Activated naive CD4-positive, alpha-beta T cell (primary cell): ENCODE measurements at places on chromosomes 5 and 9.

DNA sequence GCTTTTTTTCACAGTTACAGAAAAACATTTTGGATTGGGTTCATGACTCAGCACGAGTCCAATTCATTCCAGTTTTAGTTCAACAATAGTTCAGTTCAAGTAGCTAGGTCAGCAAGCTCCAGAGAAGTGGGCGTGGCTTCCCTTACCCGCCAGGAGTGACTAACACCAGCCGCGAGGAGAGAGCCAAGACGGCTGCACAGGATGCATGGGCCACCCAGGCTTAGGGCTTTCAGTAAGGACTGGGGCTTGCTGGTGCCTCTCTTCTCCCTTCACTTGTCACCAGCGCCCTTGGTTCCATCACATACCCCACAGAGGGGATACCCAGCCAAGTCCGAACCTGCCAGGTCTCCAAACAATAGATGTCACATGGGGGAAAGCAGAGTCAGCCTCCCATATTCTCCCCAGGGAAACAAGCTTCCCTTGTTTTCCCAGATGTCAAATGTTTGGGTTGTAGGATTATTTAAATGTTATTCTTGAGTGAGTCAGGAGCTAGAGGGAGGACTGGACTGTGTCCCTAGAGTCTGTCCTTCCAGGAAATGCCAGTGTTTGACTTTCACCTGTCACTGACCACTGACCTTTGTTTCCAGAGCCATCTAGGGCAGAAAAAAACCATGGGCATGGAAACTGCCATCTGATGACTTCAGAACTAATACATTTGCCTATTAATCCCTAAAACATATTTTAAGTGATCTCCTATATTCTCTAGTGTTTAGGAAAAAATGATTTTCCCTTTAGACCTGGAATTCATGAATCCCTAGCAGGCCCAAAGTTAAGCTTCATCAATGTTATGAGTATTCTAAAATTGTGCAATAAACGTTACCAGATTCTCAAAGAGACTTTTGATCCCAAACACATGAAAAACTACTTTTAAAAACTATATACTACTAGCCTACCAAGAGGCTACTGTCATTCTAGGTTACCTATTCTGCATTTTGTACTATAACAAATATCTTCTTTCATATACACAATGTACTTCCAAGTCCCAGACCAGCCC, 51.9 kb downstream of the NIPAL4 start:
- no peak for DNase-seq

GRCh38 chr9:31119890-31120454, 1264.5 kb upstream of the ACO1 start:
- no peak for DNase-seq

DNA sequence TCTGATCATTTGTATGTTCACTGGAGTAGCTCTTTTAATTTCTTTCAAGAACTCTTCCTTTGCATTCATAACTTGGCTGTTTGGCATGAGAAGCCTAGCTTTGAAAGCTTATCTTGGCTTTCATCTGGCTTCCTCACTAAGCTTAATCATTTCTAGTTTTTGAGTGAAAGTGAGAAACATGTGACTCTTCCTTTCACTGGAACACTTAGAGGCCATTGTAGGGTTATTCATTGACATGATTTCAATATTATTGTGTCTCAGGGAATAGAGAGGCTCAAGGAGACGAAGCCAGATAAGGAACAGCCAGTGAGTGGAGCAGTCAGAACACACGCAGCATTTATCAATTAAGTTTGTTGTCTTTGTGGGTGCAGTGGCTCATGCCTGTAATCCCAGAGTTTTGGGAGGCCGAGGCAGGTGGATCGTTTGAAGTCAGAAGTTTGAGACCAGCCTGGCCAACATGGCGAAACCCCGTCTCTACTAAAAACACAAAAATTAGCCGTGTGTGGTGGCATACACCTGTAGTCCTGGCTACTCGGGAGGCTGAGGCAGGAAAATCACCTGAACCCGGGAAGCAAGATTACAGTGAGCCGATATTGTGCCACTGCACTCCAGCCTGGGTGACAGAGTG, 98.3 kb downstream of the UGCG start:
- DNase-seq: no peak

- DNase-seq: no peak
Measured at GRCh38 chr5:6452622-6453504, 4.2 kb downstream of the UBE2QL1 start.

- no peak for DNase-seq
Measured at GRCh38 chr9:109904666-109905065, 124.7 kb downstream of the PALM2AKAP2 start.

GRCh38 chr5:138754699-138755057, 1.5 kb downstream of the CTNNA1 start:
- no peak for DNase-seq

GRCh38 chr5:73447530-73448462, 781 bp downstream of the FOXD1 start:
- peak; percentile 16 for DNase-seq

DNA sequence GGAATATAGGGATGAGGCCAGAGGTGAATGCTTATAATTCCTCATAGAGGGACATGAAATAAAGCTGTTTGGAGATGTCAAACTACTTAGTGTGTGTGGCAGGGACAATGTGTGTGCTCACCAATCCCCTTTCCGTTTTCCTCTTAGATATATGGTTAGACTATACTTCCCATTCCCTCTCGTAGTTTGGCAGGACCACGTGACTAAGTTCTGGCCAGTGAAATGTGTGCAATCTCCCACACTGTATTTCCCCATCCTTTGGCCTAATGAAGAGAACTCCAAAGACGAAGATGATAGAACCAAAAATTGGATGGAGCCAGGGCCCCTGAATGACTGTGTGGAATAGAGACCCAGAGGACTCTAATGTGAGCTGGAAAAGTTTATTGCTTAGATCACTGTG, 233.4 kb upstream of the KLF4 start:
- no peak for DNase-seq

GRCh38 chr9:35488021-35488420, 1.9 kb upstream of the RUSC2 start:
- DNase-seq: no peak

- no peak for DNase-seq
Measured at GRCh38 chr5:88772047-88772446, 110.9 kb downstream of the MEF2C start.

DNA sequence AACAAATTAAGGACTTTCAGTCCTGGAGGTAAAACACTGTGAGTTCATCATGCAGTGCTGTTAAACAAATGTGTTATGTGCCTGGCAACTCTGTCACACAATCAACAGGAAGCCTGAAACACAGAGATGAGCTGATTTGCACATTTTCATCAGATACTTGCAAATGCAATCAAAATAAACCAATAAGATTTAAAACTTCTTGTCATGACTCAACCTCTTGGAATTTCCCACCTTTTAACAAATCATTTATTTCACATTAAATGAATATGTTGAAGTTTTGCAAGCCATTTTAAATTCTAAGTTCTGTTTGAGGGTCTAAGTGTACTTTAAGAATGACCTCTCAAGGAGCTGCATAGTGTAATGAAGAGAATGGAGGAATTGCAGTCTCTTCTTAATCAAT, 64.4 kb downstream of the ANXA1 start:
- no peak for DNase-seq

- DNase-seq: no peak
Measured at GRCh38 chr5:36998578-36998977, 122.0 kb downstream of the NIPBL start.

DNA sequence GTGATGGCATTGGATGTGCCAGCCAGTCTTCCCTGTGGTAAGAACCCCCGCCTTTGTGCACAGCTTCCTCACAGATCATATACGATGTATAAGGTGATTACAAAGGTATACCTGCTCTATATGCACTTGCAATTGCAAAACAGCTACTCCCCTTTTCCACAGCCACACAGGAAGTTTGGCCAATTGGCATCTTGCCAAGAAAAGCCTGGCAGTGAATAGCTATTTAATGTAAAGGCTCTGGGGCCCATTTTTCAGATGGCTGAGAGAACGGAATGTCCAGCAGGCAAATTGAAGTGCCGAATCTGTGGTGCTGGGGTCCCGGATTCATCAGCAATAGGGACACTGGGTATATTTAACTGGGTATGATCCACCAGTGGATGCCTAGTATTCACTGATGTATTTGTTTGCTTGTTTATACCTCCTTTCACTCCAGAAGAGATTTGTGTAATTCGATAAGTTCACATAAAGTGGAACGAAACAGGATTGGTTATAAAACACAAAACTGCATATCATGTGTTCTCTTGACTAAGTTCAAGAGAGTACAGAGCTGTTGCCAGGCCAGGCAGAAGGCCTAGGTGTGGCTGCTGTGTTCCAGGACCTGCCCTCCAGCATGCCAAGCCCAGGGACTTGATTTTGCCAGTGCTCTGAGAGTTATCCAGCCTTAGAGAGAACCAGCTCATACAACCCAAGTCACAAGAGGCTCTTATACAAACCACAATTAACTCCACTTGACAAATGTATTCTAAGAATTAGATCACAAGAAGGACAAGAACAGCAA, 27.7 kb upstream of the GABRP start:
- DNase-seq: no peak

DNA sequence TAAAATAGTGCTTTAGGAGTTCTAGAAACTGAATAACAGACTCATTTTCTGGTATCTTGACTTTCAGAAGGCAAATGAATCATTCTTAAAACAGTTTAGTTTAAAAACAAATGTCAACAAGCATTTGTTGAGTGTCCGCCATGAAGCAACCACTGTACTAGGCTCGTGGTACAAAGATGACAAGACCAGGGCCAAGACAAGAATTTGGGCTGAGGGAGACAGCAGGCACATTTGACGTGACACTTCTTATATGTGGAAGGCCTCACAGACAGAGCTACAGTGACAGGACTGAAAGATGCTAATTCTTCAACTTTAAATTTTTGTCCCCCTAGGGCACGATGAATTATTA, 14.4 kb upstream of the ZNF131 start:
- no peak for DNase-seq

GRCh38 chr5:33595303-33595702, 154.5 kb downstream of the TARS1 start:
- no peak for DNase-seq

- DNase-seq: no peak
Measured at GRCh38 chr5:122078116-122079110, at the start of gene LOX. Gene LOX, minus strand, starts transcription at chr5:122078259. Its CDS starts 274 bp downstream, at chr5:122077985.

DNA sequence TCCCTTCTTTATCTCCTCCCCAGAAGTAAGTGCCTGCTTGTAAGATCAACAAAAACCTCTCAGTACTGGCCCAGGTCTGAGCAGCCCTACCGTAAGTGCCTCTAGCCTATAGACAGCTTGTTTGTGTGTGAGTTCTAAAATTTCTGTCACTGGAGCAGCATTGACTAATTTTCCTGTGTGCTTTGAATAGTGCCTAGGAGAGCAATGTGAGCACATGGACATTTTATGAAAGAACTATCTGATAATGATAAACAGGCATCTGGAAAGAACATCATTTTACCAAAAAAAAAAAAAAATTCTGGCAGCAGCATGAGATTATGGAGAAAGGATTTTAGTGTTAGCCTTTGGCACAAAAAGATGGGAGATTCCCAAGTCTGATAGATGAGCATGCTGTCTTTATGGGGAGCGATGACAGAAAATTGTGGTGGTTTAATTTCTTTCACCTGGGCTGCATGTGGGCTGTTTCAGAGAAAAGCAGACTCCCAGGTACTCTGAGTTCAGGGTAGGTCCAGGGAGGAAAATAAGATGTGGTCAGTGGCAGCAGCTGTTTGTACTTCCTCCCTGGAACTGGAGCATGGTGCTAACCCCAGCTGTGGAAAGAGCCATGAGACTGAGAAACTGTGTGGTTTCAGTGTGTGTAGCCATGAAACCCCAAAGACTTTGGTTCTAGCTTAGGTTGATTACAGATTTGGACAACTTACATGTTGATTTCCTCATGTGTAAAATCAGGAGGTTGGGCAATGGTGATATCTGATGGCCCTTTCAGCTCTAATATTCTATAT, 419.9 kb downstream of the NTRK2 start:
- no peak for DNase-seq

GRCh38 chr5:167696558-167697314, 594.7 kb upstream of the WWC1 start:
- DNase-seq: no peak

DNA sequence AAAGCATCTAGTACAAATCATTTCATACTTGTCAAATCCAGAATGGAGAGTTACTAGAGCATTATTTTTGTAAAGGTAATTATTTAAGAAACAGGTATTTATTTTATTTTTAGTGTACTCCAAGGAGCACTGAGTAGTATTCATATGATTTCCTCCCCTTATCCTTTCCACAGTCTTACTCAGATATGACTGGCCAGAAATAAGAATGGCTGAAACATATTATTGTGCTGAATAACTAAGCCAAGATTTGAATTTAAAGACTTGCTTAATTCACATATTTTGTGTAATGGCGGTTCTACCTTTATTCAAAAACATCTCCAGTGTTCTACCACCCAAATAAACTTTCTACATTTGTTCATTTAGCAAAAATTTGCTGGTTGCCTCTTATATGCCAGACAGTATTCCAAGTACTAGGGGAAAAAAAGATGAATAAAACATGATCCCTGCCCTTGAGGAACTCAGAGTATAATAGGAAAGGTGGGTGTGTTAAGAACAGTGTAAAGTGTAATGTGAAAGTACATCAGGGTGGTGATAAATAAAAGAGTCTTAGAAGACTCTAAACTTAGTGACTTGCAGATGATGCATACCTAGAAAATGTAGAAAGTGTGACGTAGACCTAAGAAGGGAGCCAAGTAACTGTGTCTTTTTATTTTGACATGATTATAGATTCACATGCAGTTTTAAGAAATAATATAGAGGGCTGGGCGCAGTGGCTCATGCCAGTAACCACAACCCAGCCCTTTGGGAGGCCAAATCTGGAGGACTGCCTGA, 110.4 kb upstream of the GRHPR start:
- no peak for DNase-seq

- DNase-seq: no peak
Measured at GRCh38 chr9:7676609-7677156, 122.9 kb downstream of the DMAC1 start.

- DNase-seq: no peak
Measured at GRCh38 chr5:172635038-172635437, 6.0 kb upstream of the NEURL1B start.

GRCh38 chr9:131658377-131659129, 81.3 kb downstream of the RAPGEF1 start:
- no peak for DNase-seq

- no peak for DNase-seq
Measured at GRCh38 chr5:33762859-33763258, 128.9 kb downstream of the ADAMTS12 start.

GRCh38 chr5:57334475-57334874, 148.1 kb downstream of the ACTBL2 start:
- no peak for DNase-seq

DNA sequence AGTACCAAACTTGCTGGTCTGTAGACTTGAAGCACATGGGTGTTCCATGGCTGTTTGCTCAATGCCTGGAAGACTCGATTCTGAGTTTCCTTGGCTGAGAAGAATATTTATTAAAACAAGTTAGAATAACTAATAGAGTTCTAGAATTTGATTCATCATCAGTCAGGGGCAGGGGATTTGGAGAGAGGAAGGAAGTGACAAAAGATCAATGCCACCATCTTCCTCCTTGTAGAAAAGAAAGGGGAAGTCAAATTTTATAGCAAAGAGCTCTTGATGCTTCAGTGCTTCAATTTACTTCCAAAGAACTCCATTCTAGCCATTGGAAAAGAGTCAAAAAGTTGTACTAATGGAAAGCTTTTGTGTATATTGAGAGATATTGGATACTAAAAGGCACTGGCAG, 236.3 kb downstream of the MCTP1 start:
- DNase-seq: no peak
